BJ (cell line): ENCODE measurements at places on chromosomes 16 and 17. TPM values are rescaled to one million over a fixed set of nuclear protein-coding genes. Genes with fewer than 3 reads are reported as not detected.

DNA sequence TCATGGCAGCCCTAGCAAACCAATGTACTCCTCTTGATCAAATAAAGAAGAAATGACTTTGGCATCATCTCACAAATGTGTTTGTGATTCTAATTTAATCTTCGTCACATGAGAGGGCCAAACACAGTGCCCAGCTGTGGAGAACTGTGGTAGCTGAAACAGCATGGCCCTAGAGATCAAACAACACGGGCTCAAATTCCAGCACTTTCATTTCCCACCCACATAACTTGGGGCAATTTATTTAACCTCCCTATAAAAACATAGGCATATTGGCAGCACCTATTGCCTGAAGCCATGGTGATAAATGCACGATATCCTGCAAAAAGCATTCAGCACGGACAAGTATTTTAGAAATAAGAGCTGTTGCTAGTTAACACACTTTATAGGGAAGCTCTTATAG lies 2.5 kb downstream of the ACSM1 start:
- no peak for DNase-seq

- no peak for DNase-seq
Observed at GRCh38 chr17:57939797-57940196, 15.4 kb downstream of the CUEDC1 start.

GRCh38 chr16:67926181-67926750 lies 5.4 kb downstream of the CTRL start:
- DNase-seq: no peak

DNA sequence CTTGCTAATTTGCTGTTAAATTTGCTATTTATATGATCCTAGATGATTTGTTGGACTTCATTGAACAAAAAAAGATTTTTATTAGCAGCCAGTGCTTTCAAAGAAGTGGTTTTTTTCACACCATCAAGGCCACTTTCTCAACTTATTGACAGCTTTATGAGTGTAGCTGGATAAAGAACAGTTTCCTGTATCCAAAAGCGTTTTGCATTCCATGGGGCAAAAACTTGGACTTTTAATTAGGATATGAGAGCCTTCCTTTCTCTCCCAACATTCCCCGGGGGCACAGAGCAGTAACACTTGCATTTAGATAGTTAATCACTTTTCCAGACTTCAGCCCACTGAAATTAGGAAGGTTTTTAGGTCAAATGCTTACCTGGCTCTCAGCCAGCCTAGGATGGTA lies 177.1 kb upstream of the ELAC2 start:
- no peak for DNase-seq

DNA sequence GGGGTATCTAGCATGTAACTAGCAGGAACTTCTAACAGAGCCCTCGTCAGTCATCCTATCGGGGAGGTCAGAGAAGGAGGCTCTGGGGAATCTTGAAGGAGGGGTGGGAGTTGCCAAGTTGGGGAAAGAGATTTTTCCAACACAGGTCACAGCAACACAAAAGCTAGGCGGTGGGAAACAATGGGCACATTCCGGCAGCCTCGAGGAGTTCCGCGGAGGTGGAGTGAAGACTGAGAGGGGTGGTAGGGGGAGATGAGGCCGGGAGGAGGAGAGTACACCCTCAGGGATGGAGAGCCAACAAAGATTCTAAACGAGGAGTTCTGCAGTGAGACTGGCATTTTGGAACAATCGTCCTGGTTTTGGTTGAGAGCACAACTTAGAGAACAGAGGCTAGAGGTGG lies 13.5 kb upstream of the CALB2 start:
- DNase-seq: no peak

Gene VKORC1
- 416 and 515 TPM in 2 replicates for polyA plus RNA-seq

Gene TBX2
- 4.3 and 7.8 TPM in 2 replicates for polyA plus RNA-seq

DNA sequence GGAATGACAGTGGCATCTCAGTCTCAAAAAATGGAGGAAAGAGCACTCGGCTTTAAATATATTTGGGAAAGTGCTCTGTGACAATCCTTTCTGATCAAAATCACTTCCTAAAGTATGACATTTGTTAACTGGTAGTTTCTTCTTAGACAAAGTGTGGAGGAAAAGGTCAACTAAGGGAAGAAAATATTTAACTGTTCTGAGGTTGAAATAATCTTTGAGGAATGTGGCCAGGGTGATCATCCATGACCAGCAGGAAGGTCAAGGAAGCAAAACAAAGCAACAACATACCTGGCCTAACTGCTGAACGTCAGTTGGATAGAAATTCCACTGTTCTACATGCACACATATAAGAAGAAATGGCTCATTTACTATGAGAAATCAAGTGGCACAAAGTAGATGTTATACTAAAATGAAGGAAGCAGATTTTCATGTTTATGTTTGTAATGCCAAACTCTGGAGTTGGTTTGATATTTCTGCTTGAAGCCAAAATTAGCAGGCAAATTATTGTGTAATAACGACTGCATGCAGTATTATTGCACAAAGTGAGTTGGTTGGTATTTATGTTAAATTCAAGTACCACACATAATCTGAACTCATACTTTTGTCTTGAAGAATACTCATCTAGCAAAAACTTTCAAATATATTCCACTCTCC lies 87.3 kb upstream of the CORO6 start:
- no peak for DNase-seq

Gene TBC1D3E
- not detected in 2 replicates for polyA plus RNA-seq

Gene DHRS7C
- polyA plus RNA-seq: not detected in 2 replicates

Gene AOC3
- polyA plus RNA-seq: 0.10 and 0.22 TPM in 2 replicates

DNA sequence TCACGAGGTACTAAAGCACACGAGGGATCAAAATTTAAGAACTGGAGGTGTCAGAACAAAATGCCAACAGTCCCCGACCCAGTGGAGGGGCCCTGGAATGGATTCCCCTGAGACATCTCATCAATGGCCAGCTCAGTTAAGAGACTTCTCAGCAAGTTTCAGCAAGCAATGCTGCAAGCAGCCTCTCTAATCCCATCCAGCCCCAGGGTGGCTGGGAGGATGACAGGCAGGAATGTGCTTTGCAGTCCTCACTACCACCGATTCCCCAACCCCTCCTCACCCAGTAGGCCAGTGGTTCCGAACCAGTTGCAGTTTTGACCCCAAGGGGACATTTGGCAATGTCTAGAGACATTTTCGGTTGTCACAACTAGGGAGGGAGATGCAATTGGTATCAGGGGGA lies 8.7 kb downstream of the GPRC5B start:
- no peak for DNase-seq

Gene USP43
- 0.16 and 0.23 TPM in 2 replicates for polyA plus RNA-seq

DNA sequence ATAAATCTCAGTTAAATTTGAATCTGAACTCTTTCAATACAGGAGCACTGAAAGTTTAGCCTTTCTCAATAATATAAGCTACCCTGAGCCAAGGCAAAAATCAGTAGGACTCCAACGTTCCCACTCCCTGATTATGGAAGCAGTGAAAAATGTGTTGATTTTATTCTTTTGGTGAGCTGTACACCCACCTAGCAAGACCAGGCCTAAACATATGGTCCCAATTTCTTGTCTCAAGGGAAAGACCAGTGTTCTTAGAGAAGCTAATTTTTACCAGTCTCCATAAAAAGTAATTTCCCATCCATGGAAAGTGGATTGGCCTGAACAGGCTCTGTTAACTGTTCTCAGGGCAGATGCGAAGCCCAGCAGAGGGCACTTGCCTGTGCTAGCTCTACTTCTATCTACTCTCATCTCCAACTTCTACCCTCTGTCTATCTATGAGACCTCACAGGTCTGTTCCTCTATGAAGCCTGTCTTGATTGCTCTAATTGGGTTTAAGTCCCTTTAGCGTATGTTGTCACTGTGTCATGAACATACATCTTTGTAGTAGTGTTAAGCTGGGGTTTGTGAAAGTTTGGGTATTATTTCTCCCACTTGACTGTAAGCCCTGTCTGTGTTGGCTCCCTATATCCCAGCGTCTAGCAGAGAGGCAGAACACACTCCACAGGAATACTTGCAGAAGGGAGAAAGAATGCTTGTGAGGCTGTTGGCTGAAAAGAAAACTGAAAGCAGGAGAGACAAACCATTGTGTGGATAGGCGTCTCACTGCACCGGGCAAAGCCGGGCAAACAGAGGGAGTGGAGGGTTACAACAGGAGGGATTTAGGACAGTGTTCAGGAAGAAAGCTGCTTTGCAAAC lies 167.1 kb upstream of the MAF start:
- DNase-seq: no peak

- DNase-seq: no peak
Observed at GRCh38 chr17:62910277-62910676, 55.8 kb upstream of the TANC2 start.

- DNase-seq: no peak
Observed at GRCh38 chr16:14037960-14038359, 33.2 kb upstream of the MRTFB start.

DNA sequence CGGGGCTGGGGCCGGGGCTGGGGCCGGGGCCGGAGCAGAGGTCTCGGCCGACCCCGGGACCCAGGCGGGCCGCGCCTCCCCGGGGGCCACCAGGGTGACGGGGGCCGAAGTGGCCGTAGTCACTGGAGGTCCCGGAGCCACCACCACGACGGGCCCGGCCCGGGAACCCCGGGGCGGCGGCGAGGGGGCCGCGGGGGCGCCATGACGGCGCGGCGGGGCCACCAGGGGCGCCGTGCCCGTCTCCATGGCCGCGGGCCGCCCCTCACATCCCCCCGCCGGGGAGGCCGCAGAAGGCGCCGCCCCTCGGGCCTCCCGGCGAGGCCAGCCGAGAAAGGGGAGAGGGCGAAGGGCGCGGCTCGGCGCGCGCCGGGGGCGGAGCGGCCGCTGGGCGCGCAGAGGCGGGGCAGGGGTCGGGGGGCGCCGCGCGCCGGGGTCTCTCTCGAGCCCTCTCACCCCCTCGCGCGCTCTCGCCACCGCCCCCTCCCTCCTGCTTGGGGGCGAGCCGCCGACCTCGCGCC lies 297 bp downstream of the TBC1D10B start:
- DNase-seq: no peak

DNA sequence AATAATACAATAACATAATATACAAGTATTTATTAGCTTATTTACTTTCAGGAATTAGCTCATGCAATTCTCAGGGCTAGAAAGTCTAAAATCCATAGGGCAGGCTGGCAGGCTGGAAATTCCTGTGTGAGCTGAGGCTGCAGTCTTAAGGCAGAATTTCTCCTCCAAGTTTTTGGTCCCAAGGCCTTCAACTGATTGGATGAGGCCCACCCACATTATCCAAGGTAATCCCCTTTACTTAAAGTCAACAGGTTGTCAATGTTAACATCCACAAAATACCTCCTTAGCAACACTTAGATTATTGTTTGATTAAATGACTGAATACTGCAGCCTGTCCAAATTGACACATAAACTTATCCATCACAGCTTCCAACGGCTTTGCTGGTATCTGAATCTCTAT lies 32.9 kb upstream of the SOX9 start:
- DNase-seq: no peak

GRCh38 chr17:38919316-38920078 lies 5.9 kb upstream of the LASP1NB start:
- DNase-seq: no peak

GRCh38 chr17:49553676-49554335 lies 21.9 kb upstream of the NXPH3 start:
- DNase-seq: no peak

Gene GRB7
- polyA plus RNA-seq: 0.09 and 0.23 TPM in 2 replicates

DNA sequence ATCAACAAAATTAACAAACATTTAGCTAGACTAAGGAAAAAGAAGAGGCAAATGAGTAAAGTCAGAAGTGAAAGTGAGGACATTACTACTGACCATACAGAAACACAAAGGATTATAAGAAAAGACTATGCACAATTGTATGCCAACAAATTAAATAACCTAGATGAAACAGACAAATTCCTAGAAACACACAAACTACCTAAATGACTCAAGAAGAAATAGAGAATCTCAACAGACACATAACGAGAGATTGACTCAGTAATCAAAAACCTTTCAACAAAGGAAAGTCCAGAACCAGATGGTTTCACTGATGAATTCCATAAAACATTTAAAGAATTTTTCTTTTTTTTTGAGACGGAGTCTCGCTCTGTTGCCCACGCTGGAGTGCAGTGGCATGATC lies 35.7 kb upstream of the MYLK3 start:
- no peak for DNase-seq

Gene CHST6
- polyA plus RNA-seq: 0.10 and 0.12 TPM in 2 replicates
